Peyer's patch (tissue), 4 donors: ENCODE measurements at places on chromosomes 6 and 20. TPM values are rescaled to one million over a fixed set of nuclear protein-coding genes. Genes with fewer than 3 reads are reported as not detected.

The TEAD3 gene
- 32.9 TPM for total RNA-seq

The TOX2 gene
- total RNA-seq: 5.8 TPM

The WFDC2 gene
- total RNA-seq: 7.9 TPM

The RIMS1 gene
- total RNA-seq: not detected

The PXMP4 gene
- 0.83 TPM for total RNA-seq

The NEURL2 gene
- total RNA-seq: 26.5 TPM

The KCNQ2 gene
- total RNA-seq: not detected

The PLG gene
- total RNA-seq: not detected

The ENPP4 gene
- total RNA-seq: 17.6 TPM

The TFAP2B gene
- not detected for total RNA-seq

The SIRPB1 gene
- total RNA-seq: 3.1 TPM

The C6orf15 gene
- total RNA-seq: not detected

The ZNF311 gene
- 1.2 TPM for total RNA-seq

The LINC00237 gene
- total RNA-seq: not detected

The CST2 gene
- total RNA-seq: not detected

The SPATA25 gene
- 23.1 TPM for total RNA-seq

The DUSP15 gene
- 2.3 TPM for total RNA-seq

The PKIB gene
- 48.6 TPM for total RNA-seq

The CFAP61 gene
- total RNA-seq: not detected

The HNF4A gene
- total RNA-seq: 342 TPM

The BMP6 gene
- 2.7 TPM for total RNA-seq

The CCDC167 gene
- 27.5 TPM for total RNA-seq

The SLC24A3 gene
- 2.9 TPM for total RNA-seq

The BPIFA1 gene
- not detected for total RNA-seq

The PGC gene
- total RNA-seq: not detected

The GPSM3 gene
- 9.3 TPM for total RNA-seq

The NDRG3 gene
- 19.0 TPM for total RNA-seq

The INSM1 gene
- 1.4 TPM for total RNA-seq

The RAD21L1 gene
- total RNA-seq: not detected

The HLA-DQB2 gene
- not detected for total RNA-seq

The C20orf204 gene
- 0.18 TPM for total RNA-seq

The OR2H1 gene
- not detected for total RNA-seq

The GLP1R gene
- not detected for total RNA-seq

The OR12D3 gene
- not detected for total RNA-seq

The TREM2 gene
- not detected for total RNA-seq

The SNX3 gene
- total RNA-seq: 99.9 TPM

The TAF11 gene
- total RNA-seq: 30.5 TPM
